ENCODE measurements at places on chromosomes 2 and 18. TPM values are rescaled to one million over a fixed set of nuclear protein-coding genes. Genes with fewer than 3 reads are reported as not detected.

DIPK1C gene
- not detected for total RNA-seq

DNA sequence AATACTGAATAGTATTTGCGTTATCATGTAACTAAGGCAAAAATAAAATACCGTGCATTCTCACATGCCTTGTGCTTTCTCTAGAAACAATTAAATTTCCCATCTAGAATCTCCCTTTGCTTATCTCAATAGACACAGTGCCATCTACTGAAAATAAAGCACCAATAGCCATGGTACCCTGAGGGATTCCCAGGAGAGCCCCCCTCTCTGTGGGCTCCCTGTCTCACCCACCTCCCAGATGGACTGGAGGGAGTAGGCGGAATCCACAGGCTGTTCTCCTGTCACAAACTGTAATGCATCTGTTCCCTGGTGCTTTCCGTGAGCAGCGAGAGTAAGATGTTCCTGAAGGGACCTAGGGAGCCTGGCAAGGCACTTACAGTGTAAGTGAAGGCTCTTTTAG is 112.4 kb upstream of the UPP2 start:
- H3K27me3 ChIP-seq: peaks cover 4% of the 10 kb centered on the region
- DNase-seq: no peak
- H3K4me3 ChIP-seq: no peak overlapping the region
- no peak overlapping the region for H3K27ac ChIP-seq

- no peaks in the 10 kb centered on the region for H3K4me1 ChIP-seq
- H3K27ac ChIP-seq: no peak overlapping the region
- no peak for DNase-seq
- no peaks in the 10 kb centered on the region for H3K27me3 ChIP-seq
Observed at GRCh38 chr2:47725808-47726207, 57.1 kb upstream of the MSH6 start.

DNA sequence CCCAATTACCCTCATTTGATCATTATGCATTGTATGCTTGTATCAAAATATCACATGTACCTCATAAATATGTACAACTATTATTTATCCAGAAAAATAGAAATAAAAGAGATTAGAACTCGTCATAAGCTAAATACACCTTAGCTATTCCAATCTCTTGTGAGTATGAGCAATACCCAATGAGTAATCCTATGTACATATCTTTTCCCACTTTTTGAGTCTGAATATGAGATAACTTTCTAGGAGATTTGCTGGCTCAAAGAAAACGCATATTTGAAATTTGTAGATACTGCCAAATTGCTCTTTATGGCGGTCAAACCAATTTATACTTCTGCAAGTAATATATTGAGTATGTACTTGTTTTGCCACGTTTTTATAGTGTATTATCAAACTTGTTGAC is 24.1 kb downstream of the PRKD3 start:
- no peak for DNase-seq
- H3K4me1 ChIP-seq: no peaks in the 10 kb centered on the region
- H3K27ac ChIP-seq: no peak overlapping the region
- H3K4me3 ChIP-seq: no peak overlapping the region
